ENCODE measurements at places on chromosomes 6 and 20.

DNA sequence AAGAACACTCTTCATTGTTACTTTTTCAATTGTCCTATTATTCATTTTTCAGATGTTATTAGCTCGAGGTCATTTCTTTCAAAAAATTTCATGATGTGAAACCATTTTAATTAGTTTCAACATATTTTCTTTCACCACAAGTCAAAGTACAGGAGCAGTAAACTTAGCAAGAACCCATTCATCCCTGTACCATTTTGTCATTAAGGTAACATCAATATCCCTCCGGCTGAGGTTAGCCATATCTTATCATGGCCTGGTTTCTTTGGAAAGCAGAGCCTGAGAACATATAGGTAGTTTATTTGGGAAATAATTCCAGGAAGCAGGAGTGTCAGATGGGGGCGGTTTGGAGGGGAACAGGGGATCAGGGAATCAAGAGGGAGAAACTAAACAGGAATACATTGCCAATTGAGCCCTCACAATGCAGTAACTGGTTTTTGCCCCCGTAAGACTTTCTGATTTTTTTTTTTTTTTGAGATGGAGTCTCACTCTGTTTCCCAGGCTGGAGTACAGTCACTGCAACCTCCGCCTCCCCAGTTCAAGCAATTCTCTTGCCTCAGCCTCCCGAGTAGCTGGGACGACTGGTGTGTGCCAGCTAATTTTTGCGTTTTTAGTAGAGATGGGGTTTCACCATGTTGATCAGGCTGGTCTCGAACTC, 83.7 kb downstream of the MKKS start:
- DNase-seq, result no peak

- DNase-seq, result no peak
Measured at GRCh38 chr20:20457392-20458126, 89.7 kb downstream of the INSM1 start.

GRCh38 chr6:80636689-80637088, 530.2 kb downstream of the BCKDHB start:
- DNase-seq, result no peak

- DNase-seq, result peak; percentile 62
Measured at GRCh38 chr20:62252342-62252966, 14.1 kb downstream of the OSBPL2 start.

DNA sequence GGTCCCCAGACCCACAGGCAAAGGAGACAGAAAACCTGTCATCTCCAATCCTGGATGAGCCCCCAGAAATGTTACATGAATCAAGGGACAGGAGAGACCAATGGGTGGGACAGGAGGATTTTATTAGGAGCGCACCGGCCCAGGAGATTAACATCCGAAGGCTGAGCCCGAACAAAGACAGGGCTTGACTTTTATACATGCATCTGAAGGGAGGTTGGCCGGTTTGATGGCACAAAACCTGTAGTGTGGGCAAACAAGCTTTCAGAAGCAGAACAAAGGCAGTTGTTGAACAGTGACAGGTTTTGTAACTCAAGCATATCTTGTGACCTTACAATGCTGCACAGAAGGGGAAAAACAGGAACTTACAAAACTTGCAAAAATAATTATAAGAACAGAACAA, 83.9 kb upstream of the GPR6 start:
- peak; percentile 62 for DNase-seq

- DNase-seq, result no peak
Measured at GRCh38 chr6:30912746-30913520, 1.1 kb upstream of the VARS2 start.

DNA sequence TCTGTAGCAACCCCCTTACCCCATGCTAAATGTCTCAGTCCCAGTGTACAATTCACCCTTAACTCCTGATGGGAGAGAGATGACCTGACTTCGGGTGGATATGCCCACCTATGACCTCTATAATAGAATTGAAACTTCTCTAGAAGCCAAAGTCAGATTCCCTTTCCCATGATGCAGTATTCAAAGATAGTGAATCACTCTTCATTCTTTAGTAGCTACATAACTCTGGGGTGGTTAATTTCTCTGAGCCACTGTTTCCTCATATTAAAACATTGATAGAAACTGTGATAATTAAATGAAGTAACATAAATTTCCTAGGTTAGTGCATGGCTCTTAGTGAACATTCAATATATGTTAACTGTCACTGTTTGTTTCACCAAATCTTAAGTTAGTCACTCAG, 500.4 kb downstream of the COL12A1 start:
- DNase-seq, result no peak

DNA sequence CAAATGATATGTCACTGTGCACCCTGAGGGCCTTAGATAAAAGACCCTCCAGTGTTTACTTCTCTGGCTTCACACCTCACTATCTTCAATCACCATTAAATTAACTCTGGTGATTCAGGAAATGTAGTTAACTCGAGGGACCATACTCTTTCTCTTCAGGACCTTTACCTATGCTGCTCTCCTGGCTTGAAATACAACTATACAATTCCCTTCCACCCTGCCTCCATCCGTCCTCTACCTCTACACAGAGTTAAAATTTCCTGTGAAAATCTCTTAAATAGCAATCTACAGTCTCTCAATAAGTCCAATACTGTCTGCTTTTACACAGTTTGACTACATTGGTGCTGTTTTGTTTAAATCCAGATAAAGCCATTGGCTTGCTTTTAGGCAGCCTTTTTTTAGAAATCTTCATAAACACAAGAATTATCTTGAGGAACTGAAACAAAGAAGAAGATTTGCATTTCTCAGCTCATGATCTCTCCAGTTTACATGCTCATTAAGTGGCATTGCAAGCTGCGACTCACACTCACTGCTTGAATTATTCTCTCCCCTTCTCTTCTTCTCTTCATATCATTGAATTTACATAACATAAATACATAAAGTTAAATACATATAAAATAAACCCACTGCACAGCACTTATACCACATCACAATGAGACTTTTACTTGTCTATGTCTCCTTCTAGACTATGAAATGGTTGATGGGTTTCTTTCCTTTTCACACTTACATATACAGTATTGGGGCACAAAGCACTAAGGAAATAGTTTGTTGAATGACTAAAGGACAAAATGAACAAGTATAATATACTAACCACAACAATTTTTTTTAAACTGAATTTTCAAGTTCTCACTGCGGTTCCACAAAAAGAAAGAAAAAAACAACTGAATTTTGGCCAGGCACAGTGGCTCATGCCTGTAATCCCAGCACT, 239.0 kb upstream of the KCNQ5 start:
- no peak for DNase-seq

- DNase-seq, result peak; percentile 91
Measured at GRCh38 chr20:36435592-36436541, 105.5 kb upstream of the MYL9 start.

DNA sequence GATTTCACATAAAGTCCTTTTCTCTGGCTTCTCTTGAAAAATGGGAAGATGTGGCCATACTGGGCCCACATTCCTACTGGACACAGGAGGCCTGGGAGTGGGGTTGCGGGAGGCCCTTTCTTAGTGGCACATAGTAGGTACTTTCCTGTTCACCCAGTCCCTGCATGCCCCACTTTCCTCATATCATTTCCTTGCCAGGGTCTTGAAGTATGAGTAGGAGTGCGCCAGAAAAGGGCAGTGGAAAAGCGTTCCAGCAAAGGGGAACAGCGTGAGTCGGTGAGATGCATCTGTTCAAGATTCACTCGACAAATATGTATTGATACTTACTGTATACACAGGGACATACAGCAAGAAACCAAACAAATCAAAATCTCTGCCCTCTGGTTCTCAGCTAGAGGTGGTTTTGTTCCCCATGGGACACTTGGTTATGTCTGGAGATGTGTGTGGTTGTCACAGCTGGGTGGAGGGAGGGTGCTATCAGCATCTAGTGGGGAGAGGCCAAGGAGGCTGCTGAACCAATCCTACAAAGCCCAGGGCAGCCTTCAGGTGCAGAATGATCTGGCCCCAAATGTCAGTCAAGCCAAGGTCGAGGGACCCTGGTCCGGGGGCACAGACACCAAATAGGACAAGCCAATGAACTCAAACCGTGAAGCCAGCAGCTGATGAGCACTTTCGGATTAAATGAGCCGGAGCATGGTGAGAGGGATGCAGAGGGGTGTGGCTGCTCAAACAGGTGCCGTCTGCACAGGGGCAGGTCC, 151.4 kb downstream of the CEBPB start:
- DNase-seq, result no peak

DNA sequence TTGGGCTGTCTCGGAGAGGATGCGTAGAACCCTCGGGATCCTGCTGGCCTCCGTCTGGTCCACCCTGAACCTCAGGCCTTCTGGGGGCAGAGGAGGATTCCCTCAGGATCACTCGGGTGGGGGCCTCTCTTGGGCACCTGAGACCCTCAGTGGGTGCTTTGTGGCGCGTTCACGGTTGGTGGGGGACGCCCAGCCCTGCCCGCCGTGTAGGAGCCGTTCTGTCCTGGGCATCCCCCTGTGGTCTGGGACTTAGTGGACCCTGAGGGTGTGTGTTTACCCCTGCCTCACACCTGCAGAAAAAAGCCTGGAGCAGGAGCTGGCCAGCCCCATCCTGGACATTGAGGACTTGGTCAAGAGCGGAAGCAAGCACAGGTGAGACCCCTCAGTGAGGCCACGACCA, 7.6 kb downstream of the RTEL1 start:
- DNase-seq, result no peak

- DNase-seq, result peak; percentile 90
Measured at GRCh38 chr6:15621203-15622044, 41.4 kb downstream of the DTNBP1 start.

- no peak for DNase-seq
Measured at GRCh38 chr6:48027704-48028435, 83.1 kb downstream of the PTCHD4 start.

DNA sequence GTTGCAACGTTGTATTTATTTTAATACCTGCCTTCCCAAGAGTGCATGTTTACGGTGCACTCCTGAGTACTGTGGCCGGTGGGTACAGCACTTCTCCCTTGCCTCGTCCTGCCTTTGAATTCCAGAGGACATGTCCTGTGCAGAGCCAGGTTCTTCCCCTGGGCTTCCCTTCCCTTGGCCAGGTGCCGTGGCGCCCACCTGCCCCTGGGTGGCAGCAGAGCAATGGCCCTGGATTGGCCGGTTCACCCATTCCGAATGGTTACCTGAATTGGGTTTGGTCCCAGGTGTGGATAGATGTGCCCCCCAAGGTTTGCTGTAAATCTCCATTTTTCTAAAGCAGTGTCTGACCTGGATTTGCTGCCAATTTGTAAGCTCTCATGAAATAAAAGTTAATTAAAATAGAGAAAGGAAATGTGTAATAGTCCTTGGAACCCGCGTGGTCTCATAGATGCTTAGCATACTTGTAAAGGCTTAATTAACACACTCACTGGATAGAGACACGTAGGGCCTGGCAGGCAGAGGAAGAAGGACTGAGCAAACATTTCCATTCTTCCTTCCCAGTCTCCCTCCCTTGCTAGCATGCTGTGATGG, 40.6 kb downstream of the DTD1 start:
- peak; percentile 9 for DNase-seq

DNA sequence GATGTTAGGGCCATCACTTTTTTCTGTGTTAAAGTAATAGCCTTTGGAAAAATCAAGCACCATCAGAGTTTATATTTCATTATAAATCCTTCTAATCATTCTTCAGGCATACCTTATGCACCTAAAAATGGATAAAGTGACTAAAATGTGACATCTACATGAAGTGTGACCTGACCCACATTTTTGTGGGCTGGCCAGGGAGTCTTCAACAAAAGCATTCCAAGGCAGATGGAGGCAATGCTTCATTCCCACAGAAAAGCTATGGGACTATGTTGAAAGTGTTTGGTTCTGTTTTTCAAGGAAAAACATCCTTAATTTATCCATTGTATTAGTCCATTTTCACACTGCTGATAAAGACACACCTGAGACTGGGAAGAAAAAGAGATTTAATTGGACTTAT, 58.8 kb upstream of the LTV1 start:
- no peak for DNase-seq

- no peak for DNase-seq
Measured at GRCh38 chr6:13012296-13012695, 295.7 kb downstream of the PHACTR1 start.

- DNase-seq, result peak; percentile 4
Measured at GRCh38 chr6:123402052-123402451, 234.7 kb downstream of the TRDN start.

DNA sequence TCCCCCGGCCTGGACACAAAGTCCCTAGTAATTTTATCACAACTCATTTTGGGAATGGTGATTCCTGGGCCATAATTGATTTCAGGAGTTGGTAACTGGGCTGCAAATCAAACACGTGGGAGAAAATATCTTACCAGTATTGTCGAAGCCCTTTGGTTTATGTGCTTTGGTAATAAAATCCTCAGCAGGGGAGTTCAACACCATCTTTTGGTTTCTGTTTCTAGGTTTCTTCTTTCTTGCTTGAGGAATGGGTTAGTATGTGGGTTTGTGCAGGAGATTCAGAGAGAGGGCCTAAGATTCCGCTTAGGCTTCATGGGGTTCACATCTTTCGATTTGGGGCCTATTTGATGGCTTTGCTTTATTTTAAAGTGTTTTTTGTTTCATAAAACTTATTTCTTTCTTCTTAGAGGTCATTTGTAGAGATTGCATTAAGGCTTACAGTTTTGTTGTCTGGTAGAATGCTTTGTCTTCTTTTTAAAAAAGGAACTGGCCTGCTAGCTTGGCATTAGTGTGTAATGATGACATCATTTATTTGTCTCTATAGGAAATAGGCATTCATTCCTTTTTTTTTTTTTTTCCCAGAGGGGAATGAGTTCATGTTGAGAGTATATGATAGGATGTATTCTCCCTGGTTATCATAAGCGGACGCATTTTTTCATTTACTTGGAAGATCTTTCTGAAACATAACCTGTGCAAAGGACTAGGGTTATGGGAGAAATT, 45.8 kb downstream of the CYP24A1 start:
- no peak for DNase-seq

- no peak for DNase-seq
Measured at GRCh38 chr6:144632266-144632665, 347.1 kb downstream of the UTRN start.

DNA sequence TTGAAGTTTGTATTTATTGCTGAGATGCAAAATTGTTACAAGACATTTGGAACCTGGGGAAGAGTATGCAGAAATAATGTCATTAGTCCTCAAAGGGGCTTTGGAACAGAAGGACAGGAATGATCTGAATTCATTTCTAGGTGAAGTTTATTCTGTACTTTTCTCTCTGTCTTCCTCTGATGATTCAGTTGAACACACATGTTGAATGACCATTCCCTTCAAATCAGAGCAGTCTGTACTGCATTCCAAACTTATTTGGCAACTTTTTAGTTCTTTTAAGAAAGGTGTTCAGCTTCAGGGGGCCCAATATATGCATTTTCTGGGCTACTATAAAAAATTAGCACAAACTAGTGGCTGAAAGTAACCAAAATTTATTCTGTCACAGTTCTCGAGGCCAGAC, 213.9 kb upstream of the LAMP5 start:
- no peak for DNase-seq

DNA sequence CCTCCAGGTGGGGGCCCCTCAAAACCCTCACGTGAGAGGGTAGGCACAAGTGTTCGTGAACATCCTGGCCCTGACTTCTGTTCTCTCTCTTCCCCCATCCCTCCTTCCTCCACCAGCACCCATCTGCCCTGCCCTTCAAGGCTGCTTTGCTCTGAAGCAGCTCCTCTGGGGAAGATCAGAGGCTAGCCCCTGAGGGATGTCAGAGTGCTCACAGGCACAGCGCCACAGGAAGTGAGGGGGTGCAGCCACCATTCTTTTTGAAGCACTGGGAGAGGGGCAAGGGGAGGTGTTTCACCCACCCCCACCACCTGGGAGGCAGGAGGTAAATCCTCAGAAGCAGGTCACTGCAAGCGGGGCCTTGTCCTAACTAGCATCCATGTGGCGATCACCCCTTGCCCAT, 11.4 kb downstream of the MOCS1 start:
- DNase-seq, result no peak

Measured in hematopoietic multipotent progenitor cell treated with erythropoietin and hydrocortisone succinate and interleukin-3 and kit ligand, for 4 days (in vitro differentiated cells).